ENCODE measurements at places on chromosomes 12 and 14. TPM values are rescaled to one million over a fixed set of nuclear protein-coding genes. Genes with fewer than 3 reads are reported as not detected.

Gene RPAP3
- total RNA-seq: 25.7 TPM

Gene KLHDC1
- 12.8 TPM for total RNA-seq

Gene SERPINA10
- total RNA-seq: not detected

Gene P3H3
- total RNA-seq: 53.9 TPM

Gene SRRM4
- total RNA-seq: not detected

Gene PRR4
- total RNA-seq: 3.4 TPM

Gene PRKD1
- total RNA-seq: 11.5 TPM

Gene RERGL
- total RNA-seq: not detected

Gene SPIC
- not detected for total RNA-seq

Gene RBP5
- total RNA-seq: not detected

Gene KRT83
- not detected for total RNA-seq

Gene GNG2
- total RNA-seq: 10.0 TPM

Gene AICDA
- total RNA-seq: not detected

Gene MIS18BP1
- total RNA-seq: 21.1 TPM

Gene TSPAN9
- 8.1 TPM for total RNA-seq

Gene NFATC4
- 77.9 TPM for total RNA-seq

Gene DGLUCY
- 42.6 TPM for total RNA-seq

Gene PSME2
- 33.4 TPM for total RNA-seq

Gene GUCY2C
- total RNA-seq: not detected

Gene ENDOU
- total RNA-seq: not detected

Gene HOXC12
- not detected for total RNA-seq

Gene KRT74
- not detected for total RNA-seq

Gene COX6A1
- 366 TPM for total RNA-seq

Gene TBC1D30
- total RNA-seq: 0.98 TPM

Gene DTX3
- 16.9 TPM for total RNA-seq

Gene GYS2
- not detected for total RNA-seq

Gene UBC
- 1,400 TPM for total RNA-seq

Gene OR4K13
- not detected for total RNA-seq

Gene PGAM5
- total RNA-seq: 22.4 TPM

Gene EFCAB11
- total RNA-seq: 3.2 TPM

Gene TMEM121
- total RNA-seq: 6.7 TPM

Gene RPL10L
- not detected for total RNA-seq

Gene ZNF891
- total RNA-seq: 1.8 TPM

Gene CARMIL3
- total RNA-seq: not detected

Gene C12orf42
- total RNA-seq: not detected

Gene ST8SIA1
- 4.6 TPM for total RNA-seq

Gene RNASE1
- total RNA-seq: 1.7 TPM

Gene BAG5
- 20.9 TPM for total RNA-seq

Gene KITLG
- 110 TPM for total RNA-seq

Gene SRGAP1
- 11.9 TPM for total RNA-seq

Gene PLEKHG7
- total RNA-seq: not detected

Gene L3HYPDH
- total RNA-seq: 28.7 TPM

Gene TROAP
- total RNA-seq: 11.3 TPM

Gene TAS2R8
- 0.45 TPM for total RNA-seq

Gene SYT1
- 43.3 TPM for total RNA-seq

Gene JPH4
- not detected for total RNA-seq

Gene ATF1
- 39.5 TPM for total RNA-seq

Gene MANSC4
- total RNA-seq: not detected

Gene CISTR
- total RNA-seq: not detected

Measured in fibroblast of the aortic adventitia (primary cell).